Muscle of leg (tissue), 16 donors: ENCODE measurements at places on chromosomes 7 and 10. TPM values are rescaled to one million over a fixed set of nuclear protein-coding genes. Genes with fewer than 3 reads are reported as not detected.
A peak's percentile ranks its signal among the peaks of the same experiment; 100 is the strongest.

CABCOCO1 gene
- 0.27 TPM for polyA plus RNA-seq

TFPI2 gene
- polyA plus RNA-seq = 3.5 TPM

FGL2 gene
- polyA plus RNA-seq = 21.4 TPM

LRIT1 gene
- not detected for polyA plus RNA-seq

PAX4 gene
- polyA plus RNA-seq = not detected

STEAP1 gene
- 3.1 TPM for polyA plus RNA-seq

ACBD7 gene
- 1.7 TPM for polyA plus RNA-seq

KIAA1217 gene
- polyA plus RNA-seq = 39.7 TPM

NKX1-2 gene
- polyA plus RNA-seq = not detected

ZWINT gene
- polyA plus RNA-seq = 34.6 TPM

KIF11 gene
- polyA plus RNA-seq = 22.2 TPM

SORCS3 gene
- 0.13 TPM for polyA plus RNA-seq

MACROH2A2 gene
- polyA plus RNA-seq = 29.3 TPM

GNB2 gene
- 167 TPM for polyA plus RNA-seq

- DNase-seq = no peak
Observed at GRCh38 chr10:70942125-70942524, 53.8 kb upstream of the PCBD1 start.

GRCh38 chr7:28986765-28987110, 28.6 kb upstream of the TRIL start:
- peak; percentile 65 for DNase-seq

DNA sequence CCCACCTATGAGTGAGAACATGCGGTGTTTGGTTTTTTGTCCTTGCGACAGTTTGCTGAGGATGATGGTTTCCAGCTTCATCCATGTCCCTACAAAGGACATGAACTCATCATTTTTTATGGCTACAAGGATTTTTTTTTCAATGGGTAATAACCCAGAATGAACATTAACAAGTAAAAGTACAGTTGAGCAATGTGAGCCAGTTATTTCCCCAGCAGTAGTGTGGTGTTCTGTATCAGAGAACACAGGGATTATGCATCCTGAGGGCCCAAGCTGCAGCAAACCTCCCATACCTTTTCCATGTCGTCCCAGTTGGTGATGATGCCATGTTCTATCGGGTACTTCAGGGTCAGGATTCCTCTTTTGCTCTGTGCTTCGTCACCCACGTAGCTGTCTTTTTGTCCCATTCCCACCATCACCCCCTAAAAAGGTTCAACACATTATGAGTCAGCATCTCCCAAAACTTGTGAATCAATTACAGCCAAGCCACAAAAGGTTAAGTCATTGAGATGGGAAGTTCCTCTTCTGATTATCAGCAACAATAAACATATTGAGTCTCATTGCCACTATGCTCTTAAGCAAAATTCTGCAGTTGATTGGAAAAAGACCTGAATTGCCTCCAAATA, 5.5 kb downstream of the ACTA2 start:
- DNase-seq = no peak

DNA sequence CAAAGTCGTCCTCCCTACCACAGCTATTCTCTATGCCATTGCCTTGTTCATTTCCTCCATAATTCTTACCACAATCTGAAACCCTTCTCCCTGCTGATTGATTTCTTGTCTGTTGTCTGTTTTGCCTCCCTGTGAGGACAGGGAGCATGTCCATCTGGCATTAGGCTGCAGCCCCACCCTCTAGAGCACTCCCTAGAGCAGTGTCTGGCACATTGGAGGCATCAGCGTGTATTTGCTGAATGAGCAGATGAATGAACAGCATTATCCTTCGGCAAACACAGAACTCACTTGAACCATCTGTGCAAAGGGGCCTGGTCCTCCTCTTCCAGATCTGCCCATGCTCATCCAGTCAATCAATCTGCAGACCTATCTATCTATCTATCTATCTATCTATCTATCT, 5.1 kb upstream of the DMBT1 start:
- no peak for DNase-seq

DNA sequence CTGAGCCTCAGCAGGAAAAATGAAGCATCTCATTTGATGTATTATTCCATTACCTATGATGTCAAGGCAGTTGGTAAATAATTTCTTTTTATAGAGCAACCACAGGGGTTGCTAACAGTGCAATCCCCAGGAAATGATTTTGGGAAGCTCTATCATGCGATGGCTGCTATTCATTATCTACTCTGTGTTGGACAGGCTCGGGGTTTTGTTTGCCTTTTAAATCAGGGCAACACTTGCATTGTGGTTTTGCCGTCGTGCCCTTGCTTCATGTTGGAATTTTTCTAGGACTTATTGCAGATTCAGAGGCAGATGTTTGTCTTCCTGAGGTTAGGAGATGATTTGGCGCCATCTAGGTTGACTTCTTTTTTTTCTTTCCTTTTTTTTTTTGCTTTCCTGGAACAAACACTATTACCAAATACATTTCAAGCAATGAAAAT, 128.4 kb downstream of the BICC1 start:
- DNase-seq = peak; percentile 77

GRCh38 chr7:44909596-44910389, 24.5 kb upstream of the PURB start:
- DNase-seq = no peak

DNA sequence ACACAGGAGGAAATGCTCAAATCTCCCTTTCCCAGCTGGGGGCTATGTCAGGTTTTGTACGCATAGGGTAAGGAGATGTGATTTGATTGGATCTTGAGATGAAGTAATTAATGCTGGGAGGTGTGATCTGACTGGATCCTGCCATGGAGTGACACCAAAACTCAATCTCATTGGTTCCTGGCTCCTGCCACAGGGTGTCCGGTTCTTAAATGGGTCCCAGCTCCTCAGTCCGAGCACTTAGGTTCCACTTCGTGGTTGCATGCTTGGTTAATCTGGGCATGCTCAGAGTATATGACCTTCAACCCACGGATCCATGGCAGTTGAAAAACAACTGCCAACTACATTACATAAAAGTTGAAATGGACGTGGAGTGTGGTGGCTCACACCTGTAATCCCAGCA, 3.1 kb upstream of the ZNF12 start:
- DNase-seq = no peak

GRCh38 chr7:139808846-139809442, 20.1 kb upstream of the TBXAS1 start:
- DNase-seq = no peak

GRCh38 chr10:76736815-76737618, 900.6 kb downstream of the KCNMA1 start:
- DNase-seq = peak; percentile 31

DNA sequence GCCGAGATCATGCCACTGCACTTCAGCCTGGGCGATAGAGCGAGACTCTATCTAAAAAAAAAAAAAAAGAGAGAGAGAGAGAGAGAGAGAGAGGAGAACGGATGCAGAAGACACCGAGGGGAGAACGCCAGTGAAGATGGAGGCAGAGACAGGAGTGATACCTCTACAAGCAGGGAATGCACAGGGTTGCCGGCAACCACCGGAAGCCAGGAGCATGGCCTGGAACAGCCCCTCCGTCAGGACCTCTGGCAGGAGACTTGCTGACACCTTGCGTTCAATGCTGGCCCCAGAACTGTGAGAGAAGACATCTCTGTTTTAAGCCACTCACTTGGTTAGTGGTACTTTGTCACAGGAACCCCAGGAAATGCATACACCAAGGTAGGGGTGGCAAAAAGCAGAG, 38.1 kb upstream of the DUSP5 start:
- DNase-seq = no peak

DNA sequence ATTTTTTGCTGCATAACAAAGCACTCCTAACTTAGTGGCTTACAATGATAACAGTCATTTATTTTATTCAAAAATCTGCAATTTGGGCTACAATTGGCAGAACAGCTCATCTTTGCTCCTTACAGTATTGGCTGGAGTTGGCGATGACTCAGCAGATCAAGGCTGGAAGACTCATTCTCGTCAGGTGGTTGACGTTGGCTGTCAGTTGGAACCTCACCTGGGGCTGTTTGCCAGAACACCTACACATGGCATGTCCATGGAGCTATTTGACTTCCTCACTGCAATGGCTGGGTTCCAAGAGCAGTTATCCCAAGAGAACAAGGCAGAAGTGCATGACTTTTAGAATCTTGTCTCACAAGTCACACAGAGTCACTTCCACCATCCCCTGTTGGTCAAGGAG, 75.1 kb downstream of the NOD1 start:
- DNase-seq = no peak

- no peak for DNase-seq
Observed at GRCh38 chr10:43793704-43794103, 145.0 kb upstream of the ZNF32 start.

DNA sequence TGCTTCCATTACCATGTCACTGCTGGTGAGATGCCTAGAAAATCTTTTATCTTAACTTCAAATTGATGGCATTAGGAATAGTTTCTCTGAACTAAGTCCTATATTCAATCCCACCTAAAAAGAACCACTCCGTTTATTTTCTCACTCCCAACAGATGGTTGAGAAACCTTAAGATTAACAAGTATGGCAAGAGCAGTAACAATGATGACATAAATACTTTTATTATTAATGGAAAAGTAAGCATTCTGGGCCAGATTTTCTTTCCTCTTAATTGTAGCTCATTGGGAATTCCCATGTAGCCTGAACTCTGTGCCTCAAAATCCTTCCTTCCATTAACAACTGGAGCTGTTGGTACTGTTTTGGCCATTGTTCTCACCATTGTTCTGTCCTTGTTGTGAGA, 21.1 kb upstream of the FAM13C start:
- peak; percentile 26 for DNase-seq

- DNase-seq = no peak
Observed at GRCh38 chr10:70666960-70667798, 5.1 kb upstream of the ADAMTS14 start.

GRCh38 chr7:55464422-55464821, 99.3 kb downstream of the LANCL2 start:
- DNase-seq = no peak

- no peak for DNase-seq
Observed at GRCh38 chr10:110212119-110213006, 5.0 kb downstream of the MXI1 start.

DNA sequence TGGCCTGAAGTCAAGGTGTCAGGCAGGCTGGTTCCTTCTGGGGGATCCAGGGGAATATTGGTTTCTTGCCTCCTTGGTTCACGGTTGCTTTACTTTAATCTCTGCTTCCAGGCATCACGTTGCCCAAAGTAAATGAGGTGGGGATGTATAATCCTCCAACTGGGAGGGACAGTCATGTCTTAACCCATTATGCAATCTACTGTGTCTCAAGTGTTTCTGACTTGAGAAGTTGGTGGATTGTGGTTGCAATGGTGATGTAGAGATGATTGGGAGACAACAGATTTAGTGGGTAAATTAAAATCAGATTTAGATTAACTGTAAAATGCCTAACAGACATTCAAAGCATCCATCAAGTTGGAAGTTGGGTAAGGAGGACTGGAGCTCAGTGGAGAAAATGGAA, 32.7 kb downstream of the TBXAS1 start:
- no peak for DNase-seq

DNA sequence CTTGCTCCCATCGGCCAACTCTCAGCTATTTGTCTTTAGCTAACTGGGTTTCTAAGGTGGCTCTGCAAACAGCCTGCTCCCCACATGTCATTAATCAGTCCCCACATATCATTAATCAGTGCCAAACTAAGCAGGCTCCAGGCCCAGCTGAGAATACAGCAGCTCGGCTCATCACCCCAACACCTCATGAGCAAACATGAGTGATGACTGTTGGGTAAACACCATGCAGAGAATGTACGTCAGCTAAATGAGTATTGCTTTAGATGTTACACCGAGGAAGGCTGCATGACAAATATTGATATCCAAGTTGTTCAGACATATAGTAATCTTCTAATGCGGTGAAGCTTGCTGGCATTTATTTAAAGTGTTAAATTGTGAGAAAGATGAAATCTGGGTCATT, 187.5 kb upstream of the AOAH start:
- no peak for DNase-seq

GRCh38 chr10:126131341-126131740, 235.0 kb downstream of the FANK1 start:
- DNase-seq = peak; percentile 65

DNA sequence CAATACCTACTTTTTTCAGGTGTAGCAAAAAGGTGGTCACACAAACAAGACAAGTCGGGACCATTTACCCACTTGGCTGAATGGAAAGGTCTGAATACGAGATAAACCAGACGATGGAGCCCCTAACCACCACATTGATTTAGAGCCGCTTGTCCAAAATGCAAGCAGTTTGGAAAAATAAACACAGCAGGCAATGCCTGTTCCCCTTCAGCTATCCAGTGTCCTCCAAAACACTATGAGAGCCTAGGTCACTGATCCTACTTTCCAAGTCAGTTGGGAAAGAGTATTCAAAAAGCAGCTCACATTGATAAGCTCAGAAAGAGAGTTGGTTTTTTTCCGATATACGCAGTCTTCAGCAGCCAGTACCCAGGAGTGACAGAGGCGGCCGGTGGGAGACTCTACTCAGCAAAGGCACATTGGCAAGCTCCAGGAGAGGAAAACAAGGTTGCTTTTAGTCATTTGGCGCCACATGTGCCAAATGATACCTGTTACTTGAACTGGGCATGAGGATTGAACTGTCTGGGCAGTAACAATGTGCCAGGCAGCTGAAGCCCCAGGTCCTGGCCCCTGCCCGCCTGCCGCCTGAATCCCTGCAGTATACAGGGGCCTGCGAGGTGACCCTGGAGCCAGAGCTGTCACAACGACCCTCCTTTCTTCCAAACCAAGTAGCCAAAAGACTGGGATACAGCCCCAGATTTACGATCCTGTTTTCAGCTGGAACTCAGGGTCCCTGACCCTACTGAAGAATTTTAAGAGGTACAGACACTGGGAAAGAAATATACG, 109.8 kb downstream of the PIP4K2A start:
- DNase-seq = no peak

DNA sequence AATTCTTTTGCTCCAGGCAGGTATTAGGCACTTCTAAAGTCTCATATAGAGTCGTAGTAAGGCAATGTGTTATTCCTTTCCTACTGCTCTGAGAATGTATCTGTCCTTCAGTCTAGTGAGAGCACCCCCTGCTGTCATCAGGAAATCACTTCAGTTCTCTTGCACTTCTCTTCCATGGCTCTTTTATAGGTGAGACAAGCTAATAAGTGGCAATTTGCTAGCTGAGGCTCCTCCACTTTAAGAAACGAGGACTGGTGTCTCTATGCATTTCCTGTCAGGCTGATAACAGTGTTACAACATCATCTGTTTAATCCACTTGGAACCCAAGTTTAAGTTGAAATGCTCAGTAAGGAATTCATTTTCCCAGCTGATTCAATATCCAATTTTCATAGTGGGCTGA, 350.6 kb downstream of the TFEC start:
- DNase-seq = peak; percentile 44

GRCh38 chr10:129498680-129499079, 31.6 kb downstream of the MGMT start:
- DNase-seq = no peak

- DNase-seq = no peak
Observed at GRCh38 chr7:64599359-64599758, 36.5 kb upstream of the ZNF680 start.
